ENCODE measurements at places on chromosomes 3 and 15. TPM values are rescaled to one million over a fixed set of nuclear protein-coding genes. Genes with fewer than 3 reads are reported as not detected.

NOX5 gene
- 0.09 TPM for polyA plus RNA-seq

SLC15A2 gene
- 1.4 TPM for polyA plus RNA-seq

AGTR1 gene
- polyA plus RNA-seq: 23.7 TPM

CFAP100 gene
- polyA plus RNA-seq: not detected

CCDC33 gene
- polyA plus RNA-seq: 0.07 TPM

SAMMSON gene
- polyA plus RNA-seq: not detected

CFAP92 gene
- polyA plus RNA-seq: 0.11 TPM

CSPG5 gene
- polyA plus RNA-seq: 0.86 TPM

DNA sequence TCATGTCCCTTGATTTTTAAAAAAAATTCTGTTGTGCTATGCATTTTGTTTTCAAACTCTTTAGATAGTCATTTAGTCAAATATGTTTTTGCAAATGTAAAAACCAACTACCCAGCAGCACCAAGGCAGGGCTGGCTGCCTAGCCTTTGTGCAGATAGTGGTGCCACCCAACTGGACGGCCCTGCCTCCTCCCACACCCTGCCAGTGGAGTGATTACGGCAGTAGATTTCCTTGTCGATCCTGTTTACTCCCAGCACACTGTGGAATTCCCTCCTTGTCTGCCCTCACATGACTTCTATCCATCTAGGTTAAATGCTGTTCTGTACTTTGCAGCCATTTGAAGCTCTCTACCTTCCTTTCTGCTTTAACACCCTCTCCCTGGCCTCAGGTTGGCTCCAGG, 79.4 kb upstream of the PLXNA1 start:
- no peak for DNase-seq

DNA sequence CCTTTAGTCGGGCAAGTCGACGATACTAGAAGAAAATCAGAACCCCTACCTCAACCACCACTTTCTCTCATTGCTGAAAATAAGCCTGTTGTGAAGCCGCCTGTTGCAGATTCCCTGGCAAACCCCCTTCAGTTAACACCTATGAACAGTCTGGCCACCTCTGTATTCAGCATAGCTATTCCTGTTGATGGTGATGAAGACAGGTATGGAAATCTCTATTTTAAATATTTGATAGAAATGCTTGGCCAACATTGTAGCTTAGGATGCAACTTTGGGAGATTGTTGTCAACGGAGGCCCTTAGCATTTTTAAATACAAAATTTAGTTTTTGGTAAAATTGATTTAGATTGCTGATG, 3.0 kb downstream of the TSC22D2 start:
- DNase-seq: no peak

DNA sequence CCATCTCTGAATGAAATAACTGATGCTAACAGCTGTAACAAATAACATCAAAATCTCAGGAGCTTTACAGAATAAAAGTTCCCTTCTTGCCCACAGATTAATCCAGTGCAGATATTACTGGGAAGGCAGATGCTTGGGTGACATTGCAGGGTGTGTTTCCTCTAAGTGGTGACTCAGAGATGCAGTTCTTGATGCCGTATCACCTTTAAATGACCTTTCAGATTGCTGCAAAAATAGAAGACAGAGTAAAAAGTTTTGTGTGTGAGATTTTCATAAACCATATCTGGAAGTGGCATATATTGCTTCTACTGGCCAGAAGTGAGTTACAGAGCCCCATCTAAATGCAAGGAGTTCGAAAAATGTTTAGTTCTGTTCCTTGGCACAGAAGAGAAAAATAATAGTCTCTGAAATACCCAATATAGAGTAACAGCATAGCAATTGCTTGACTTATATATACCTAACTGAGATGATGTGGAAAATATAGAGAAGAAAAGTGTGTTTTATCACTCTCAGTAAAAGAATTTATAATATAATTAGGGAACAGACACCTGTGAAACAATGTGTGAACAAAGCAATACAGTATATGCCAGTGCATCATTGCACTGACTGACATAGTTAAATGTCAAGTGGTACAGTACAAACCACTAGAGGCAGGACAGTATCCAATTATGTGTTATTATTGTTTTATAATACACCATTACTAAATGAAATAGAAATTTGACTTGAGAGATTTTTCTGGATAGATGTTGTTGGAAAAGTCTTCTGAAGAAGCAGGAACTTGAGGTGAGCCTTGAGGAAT, 430.7 kb upstream of the CBLB start:
- DNase-seq: no peak

DNA sequence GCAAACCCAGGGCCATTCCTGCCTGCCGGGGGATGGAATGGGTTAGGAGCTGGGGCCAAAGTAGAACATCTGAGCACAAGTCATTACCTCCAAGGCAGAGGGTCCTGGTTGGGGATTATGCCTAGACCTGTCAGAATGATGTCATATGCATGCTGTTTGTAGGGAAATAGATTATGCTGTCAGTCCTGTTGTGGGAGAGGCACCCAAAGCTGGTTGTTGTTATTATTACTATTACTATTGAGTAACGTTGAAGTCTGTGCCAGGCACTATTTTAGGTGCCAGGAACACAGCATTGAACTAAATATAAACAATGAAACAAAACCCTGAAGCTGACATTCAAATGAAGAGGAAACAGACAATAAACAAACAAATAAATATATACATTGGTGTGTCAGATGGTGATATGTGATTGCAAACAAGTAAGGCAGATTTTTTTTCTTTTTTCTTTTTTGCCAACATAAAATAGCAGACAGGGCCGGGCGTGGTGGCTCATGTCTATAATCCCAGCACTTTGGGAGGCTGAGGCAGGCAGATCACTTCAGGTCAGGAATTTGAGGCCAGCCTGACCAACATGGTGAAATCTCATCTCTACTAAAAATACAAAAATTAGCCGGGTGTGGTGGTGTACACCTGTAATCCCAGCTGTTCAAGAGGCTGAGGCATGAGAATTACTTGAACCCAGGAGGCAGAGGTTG, 2.0 kb downstream of the P4HTM start:
- no peak for DNase-seq

DNA sequence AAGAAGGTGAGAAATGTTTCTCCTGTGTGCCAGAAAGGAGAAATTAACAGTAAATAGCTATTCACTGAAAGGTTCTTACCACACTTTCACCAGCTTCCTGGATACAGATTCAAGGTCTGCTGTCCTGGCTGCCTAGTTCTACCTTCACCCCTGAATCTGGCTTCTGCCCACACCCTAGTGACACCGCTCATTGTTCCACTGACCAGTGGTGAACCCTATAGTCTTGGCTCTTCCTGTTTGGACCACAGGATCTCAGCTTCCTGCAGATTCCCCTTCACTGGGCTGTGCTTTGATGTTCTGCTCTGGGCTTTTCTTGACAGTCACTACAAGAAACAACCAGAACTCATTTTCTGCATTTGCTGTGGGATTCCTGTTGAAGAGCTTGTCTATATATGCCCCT, 250.0 kb downstream of the XXYLT1 start:
- DNase-seq: no peak

GRCh38 chr3:149603126-149604074, 54.4 kb downstream of the WWTR1 start:
- DNase-seq: no peak

DNA sequence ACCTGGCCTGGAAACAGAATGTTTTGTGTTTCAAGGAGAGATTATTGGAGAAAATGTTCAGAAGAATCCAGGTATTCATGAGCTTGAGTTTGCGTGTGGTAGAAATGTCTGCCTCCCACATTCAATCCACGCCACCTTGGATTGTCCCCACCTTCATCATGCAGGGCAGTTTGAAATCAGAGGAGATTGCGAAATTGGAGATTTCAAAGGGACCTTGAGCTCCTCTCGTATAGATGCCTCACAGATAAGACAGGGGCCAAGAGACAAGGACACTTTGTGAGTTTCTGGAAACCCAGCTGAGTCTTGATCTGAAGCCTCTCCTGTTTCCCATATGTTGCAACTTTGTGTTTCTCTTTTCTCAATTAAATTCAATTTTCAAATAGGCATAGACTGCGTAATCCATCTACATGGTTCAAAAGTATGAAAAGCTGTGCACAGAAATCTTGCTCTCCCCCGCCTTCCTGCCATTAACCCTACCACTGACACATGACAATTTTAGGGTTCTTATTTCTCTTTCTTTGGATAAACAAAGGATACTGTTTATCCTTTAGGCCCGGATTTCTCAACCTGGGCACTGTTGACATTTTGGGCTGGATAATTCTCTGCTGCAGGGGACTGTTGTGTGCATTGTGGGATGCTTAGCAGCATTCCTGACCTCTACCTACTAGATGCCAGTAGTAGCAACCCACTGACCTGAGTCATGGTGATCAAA, 53.8 kb downstream of the CMTM8 start:
- DNase-seq: no peak

GRCh38 chr3:52493232-52494017, 1.7 kb upstream of the STAB1 start:
- no peak for DNase-seq

DNA sequence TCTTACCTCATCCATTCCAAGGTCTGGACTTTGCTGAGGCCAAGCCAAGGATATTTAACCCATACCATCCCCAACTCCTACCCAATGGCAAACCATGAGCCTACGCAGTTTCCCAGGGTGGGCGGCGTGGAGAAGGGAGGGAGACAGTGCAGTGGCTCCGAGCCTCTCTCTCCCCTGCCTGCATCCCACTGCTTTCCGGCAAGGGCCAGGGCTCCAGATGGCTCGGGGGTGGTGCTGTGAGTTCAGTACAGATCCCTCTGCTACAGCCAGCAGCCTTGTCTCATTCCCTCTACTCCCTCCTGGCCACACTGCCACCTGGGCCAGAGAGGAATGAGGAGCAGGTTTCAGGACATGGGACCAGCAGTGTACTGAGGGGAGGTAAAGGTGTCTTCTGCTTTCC, 44.3 kb upstream of the APEH start:
- DNase-seq: no peak

DNA sequence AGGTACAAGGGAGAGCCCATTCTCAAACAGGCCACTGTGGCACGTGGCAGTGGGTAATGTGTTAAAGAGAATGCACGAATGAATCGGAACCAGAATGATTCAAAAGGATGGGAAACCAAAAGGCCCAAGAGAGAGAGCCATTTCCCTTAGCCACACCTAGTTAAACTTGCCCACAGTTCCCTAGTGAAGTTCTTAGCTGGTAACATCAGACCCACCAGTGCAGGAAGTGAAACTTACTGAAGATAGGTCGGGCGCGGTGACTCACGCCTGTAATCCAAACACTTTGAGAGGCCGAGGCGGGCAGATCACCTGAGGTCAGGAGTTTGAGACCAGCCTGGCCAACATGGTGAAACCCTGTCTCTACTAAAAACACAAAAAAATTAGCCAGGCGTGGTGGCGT, 97.1 kb downstream of the MEX3B start:
- DNase-seq: no peak

- no peak for DNase-seq
Measured at GRCh38 chr3:187136936-187137335, 2.4 kb downstream of the RPL39L start.

- DNase-seq: no peak
Measured at GRCh38 chr3:14458434-14459275, 56.2 kb downstream of the SLC6A6 start.

- no peak for DNase-seq
Measured at GRCh38 chr3:79086514-79086913, 681.3 kb downstream of the ROBO1 start.

DNA sequence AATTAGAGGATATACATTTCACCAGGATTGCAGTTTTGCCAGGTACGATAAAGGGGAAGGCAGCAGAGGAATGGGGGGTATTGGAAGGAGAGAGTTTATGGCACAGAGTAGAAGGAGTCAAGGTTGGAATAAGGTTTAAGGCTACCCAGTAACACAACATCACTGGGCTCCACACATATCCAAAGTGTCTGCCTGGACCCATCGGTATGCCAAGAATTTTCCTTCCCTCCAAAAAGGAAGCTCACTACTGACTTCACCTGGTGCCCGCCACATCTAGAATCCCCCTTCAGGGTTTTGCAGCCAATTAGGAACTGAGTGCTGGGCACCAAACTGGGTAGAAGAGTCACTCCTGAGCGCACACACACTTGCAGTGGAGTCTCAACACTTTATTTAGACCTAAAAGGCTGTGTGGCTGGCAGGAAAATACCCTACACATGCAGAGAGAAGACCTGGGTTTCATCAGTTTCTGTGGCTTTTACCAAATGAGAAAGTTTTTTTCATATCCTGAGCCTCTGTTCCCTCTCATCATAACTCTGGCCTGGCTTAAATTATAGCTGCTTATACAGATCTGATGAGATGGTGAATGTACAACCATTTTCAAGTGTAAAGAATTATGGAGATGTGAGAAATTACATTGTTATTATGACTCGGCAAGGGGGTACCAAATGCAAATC, 190.8 kb upstream of the LPP start:
- no peak for DNase-seq
